Activated T-helper 9 cell treated with anti-CD3 and anti-CD28 coated beads, Interleukin-2, amount 50 U/mL, for 16 hours (primary cell): ENCODE measurements at places on chromosomes 13 and 19.

DNA sequence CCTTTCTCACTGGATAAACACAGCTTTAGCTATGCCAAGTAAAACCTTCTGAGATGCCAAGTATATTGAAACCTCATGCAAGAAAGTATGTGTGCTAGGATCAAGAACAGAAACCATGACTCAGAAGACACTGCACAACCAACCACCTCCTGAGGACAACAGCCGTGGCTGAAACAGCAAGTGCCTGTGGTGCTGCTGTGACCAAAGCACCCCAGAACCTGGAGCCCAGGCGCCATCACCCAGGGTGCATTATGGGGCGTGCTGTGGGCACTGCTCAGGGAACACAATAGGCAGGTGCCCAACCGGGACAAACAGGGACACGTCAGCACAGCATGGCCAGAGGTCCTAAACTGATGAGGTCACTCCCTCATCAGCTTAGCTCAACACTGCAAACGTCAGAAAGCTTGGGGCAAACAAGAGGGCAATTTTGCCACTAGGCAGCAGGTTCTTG, 101.3 kb upstream of the SLC15A1 start:
- peak; percentile 13 for DNase-seq

DNA sequence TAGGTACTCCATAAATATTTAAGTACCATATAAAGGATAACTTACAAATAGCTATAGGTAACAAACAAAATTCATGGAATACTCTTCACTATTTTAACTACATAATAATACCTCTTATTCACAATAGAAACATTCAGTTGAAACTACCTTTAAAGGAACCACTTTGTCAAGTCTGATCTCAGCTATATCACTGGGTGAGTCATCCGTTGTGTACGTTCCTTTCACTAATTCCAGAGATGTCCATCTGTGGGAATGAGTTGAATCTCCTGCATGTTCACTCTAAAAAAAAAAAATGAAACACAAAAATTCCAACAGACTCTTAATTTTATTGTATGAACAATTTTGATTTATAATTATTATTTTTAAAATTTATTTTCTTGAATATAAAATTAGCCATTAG, 149.4 kb upstream of the FBXL3 start:
- DNase-seq = no peak

DNA sequence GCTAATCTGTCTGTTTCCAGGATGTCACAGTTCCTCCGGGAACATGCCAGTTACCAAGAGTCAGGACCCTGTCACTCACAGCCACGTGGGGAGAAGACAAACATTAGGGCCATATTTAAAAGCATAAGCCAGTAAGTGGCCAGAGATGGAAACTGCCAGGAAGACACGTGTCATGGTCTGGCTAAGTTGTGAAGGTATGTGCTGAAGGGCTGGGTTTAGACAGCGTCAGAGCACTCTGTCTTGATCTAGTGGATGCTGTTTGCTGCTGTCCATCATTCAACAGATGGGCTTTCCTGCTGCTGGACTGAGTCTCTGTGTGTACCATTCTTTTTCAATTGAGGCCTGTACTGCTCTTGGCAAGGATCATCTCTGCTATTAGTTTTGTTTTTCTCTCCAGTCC, 128.6 kb downstream of the HS6ST3 start:
- DNase-seq = no peak

DNA sequence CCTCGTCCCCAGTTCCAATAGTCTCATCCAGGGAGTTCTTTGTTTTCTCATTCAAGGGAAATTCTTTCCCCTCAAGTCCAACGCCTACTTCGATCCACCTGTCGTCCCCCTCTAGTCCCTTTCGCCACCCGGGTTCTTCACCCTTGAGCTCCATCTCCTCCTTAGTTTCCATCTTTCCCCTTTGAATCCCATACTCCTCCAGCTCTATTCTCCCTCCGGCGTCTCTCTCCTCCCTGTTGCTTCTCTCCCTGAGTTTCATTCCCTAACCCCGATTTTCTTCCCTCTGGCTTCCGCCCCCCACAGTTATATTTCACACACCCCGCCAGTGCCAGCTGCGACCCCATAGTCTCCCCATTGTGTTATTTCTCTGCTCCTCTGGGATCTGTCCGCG, 628 bp upstream of the SLC17A7 start:
- DNase-seq = no peak

DNA sequence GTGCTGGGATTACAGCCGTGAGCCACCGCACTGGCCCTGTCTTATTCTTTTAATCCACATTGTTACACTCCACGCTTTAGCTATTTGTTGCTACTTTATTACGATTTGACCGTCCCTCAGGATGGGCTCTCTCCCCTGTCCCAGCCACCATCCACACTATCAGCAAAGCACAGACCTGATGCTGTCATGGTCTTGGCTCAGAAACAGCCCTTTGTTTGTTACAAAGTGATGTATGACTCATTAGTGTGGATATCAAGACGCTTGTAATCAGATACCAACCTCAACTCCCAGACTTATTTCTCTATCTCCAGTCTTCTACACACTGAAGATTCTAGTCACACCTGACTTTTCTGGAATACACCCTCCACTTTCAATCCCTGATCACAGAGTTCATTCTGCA, 84.6 kb upstream of the FREM2 start:
- no peak for DNase-seq

- DNase-seq = peak; percentile 19
Measured at GRCh38 chr19:34172661-34173192, 423 bp downstream of the LSM14A start.

DNA sequence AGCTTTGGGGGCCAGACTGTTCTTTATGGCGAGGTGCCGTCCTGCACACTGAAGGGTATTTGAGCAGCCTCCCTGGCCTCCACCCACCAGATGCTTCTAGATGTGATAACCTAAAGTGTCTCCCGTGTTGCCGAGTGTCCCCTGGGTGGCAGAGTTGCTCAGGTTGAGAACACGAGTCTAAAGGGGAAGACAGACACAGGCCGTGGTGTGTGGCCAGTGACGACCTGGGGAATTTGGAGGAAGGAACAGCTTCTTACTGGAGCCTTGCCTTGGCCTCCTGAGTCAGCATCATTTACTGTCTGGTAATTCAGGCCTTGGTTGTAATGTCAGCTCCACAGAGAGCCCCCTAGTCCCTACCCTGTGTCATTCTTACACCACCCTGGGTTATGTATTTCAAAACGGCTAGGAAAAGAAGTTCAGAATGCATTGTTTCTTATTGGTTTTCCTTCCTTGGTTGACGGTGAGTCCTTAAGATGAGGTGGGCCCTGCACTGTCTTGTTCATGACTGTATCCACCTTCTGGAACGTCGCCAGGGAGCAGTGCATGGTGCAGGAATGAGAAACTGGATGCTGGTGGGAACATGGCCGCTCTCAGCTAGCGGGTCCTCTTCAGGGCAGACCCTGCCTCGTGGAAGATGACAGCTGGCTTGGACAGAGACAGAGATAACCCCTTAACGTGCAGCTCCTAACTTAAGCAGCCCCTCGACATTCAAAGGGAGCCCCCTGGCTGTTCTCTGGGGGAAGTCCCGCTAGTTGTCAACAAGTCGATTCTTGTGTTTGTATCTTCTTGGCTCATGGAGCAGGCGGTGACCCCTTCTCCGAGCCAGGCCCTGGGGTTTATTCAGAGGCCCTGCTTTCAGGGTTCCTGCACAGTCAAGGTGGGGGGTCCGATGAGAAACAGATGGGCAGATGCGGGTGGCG, 7.2 kb downstream of the SIN3B start:
- DNase-seq = no peak

GRCh38 chr13:83666141-83666540, 216.1 kb downstream of the SLITRK1 start:
- no peak for DNase-seq

GRCh38 chr13:105816994-105817393, 718.5 kb downstream of the EFNB2 start:
- DNase-seq = no peak

DNA sequence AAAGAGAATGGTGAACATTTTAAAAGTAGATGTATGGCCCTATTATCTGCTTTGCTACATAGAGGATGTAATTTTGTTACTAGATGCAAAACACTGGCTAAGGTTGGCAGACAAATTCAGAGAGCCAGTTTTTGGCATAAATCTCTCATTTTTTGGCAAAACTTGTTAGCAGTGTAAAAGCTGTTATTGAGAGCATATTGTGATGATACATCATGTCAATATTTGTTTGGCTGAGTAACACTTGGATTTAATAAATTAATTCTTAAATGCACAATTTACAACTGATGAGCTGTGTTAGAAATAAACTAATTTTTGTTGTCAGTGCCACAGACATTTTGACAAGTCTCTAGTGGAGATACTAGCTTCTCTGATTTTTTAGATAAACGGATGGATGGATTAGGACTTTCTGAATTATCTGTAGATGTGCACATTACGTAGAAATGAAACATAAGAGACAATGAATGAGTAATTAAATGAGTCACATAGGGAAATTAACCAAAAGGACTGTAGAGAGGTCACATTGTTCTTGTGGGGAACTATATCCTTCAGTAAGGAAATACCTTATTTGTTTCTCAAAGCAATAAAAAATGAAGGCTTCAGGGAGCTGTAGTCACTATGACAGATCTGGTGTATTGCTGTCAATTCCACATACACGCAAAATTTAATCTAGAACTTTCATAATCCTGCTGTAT, 17.4 kb downstream of the UFM1 start:
- no peak for DNase-seq

- DNase-seq = no peak
Measured at GRCh38 chr13:25753976-25754375, 297.8 kb downstream of the SHISA2 start.

DNA sequence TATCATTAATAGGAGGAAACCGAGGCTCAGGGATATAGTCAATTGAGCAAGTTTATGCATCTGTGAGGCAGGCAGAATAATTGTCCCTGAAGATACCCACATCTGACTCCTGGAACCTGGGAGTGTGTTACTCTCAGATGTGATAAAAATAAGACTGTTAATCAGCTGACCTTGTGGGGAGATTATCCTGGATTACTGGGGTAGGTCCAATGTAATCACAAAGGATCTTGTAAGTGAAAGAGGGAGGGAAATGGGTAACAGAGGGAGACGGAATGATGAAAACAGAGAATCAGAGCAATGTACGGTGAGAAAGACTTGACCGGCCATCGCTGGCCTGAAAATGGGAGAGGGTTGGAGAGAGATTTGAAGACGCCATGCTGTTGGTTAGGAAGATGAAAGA, 3.2 kb upstream of the EDDM13 start:
- no peak for DNase-seq

DNA sequence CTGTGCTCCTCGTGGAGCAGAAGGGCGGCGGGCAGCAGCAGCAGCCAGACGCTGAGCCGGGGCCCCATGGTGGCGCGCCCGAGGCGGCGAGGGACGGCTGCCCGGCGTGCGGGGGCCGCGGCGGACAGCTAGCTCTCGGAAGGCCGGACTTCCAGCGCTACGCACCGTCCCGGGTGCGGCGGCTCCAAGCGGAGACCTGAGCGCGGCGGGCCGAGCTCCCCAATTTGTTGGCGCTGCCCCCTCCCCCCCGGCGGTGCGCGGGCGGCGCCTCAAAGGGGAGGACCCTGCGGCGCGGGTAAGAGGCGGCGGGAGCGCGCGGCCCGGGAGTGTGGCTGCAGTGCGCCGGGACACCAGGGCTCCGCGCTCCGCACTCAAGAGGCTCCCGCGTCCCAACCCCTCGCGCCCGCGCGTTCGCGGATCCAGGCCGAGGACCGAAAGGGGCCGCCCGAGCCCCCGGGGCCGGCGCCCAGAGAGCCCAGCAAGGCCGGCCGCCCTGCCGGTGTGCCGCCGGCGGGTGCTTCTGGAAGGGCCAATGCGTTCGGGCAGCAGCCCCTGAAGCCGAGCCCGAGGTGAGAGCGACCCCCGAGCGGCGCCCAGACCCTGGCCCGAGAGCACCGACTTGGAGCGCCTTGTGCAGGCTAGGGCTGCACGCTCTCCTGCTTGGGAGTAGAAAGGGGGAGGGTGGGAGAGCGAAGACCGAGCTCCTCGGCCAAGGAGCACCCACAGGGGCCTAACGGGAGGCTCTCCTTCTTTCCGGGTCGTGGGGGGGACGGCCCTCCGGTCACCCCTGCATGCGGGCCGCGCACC, at the start of the genes COL4A1 and COL4A2:
Gene COL4A1 (minus strand): TSS at position 198 of the 807 bp plus-strand sequence. CDS start 130 bp downstream, at position 68.
Gene COL4A2 (plus strand): TSS at position 325 of the 807 bp plus-strand sequence. CDS start 620 bp downstream, outside the sequence.
- DNase-seq = no peak

DNA sequence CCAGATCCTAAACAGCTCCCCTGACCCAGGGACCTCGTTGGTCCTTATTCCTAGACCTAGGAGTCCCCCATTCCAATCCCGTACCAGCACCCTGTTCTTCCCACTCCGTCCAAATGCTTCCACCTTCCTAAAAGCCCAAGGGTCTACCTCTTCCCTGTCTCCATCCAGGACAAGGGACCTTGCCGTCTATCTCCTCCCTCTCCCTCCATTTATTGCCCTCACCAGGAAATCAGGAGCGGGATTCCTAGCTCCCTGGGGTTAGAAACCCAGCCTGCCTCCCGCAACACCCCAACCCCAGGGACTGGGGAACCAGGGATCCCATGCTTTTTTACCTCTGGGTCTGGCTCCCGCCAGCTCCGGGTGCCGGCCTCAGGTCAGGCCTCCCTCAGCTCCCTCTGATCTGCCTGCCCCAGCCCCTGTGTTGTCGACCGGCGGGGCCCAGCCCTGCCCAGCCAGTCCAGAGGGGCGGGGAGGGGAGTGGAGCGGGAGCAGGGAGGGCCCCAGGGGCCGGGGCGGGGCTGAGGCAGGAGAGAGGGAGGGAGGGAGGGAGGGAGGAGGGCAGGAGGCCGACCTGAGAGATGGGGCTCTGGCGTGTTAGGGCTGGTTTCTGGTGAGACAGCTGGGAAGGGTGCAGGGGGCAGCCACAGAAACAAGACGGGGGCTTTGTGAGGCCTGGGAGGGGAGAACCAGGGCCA, at the start of gene B3GNT8:
Gene B3GNT8 (minus strand): TSS at position 423 of the 695 bp plus-strand sequence. CDS start 596 bp downstream, outside the sequence.
- peak; percentile 34 for DNase-seq

- DNase-seq = no peak
Measured at GRCh38 chr19:46456930-46457329, 14.4 kb downstream of the PNMA8A start.

- DNase-seq = no peak
Measured at GRCh38 chr13:66425741-66426140, 804.4 kb downstream of the PCDH9 start.

DNA sequence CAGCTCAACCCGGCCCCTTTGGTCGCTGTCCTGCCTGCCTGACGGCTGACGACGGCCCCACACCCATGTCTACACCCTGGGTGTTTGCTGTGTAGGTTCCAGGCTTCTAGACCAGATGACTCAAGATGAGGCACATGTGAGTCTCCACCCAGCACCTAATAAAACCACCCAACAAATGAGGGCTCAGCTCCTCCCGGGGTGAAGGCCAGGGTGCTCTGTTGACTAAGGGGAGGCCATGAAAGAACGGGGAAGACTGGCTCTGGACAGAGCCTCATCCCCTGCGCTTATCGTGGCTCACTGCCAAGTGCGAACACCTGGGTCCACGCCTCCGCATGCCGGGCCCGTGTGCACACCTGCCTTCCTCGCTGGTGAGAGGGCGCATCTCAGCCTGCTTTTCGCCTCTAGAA, 39.6 kb downstream of the COL4A2 start:
- no peak for DNase-seq

GRCh38 chr13:20306039-20306438, 73.9 kb upstream of the GJB6 start:
- no peak for DNase-seq

GRCh38 chr19:11224429-11224828, 15.0 kb upstream of the ANGPTL8 start:
- DNase-seq = no peak

- DNase-seq = no peak
Measured at GRCh38 chr13:113231306-113232207, 22.1 kb downstream of the CUL4A start.

- no peak for DNase-seq
Measured at GRCh38 chr19:52034051-52034728, 6.0 kb upstream of the ZNF614 start.

GRCh38 chr13:83984793-83985192, 102.5 kb upstream of the SLITRK1 start:
- DNase-seq = no peak

GRCh38 chr13:97441368-97441767, 7.4 kb downstream of the RAP2A start:
- DNase-seq = no peak
